ENCODE measurements at places on chromosomes 3 and 15. TPM values are rescaled to one million over a fixed set of nuclear protein-coding genes. Genes with fewer than 3 reads are reported as not detected.
A peak's percentile ranks its signal among the peaks of the same experiment; 100 is the strongest.

GRK7 gene
- polyA plus RNA-seq, result 0.21 TPM

TGM5 gene
- not detected for polyA plus RNA-seq

SMCO1 gene
- polyA plus RNA-seq, result not detected

SLCO3A1 gene
- polyA plus RNA-seq, result 11.1 TPM

XCR1 gene
- 0.17 TPM for polyA plus RNA-seq

UROC1 gene
- 0.09 TPM for polyA plus RNA-seq

TEX9 gene
- 26.1 TPM for polyA plus RNA-seq

SAMMSON gene
- 0.17 TPM for polyA plus RNA-seq

ECE2 gene
- not detected for polyA plus RNA-seq

RNF13 gene
- polyA plus RNA-seq, result 97.8 TPM

HGD gene
- 100 TPM for polyA plus RNA-seq

- no peak for DNase-seq
Observed at GRCh38 chr3:150653110-150653561, 50.0 kb downstream of the SELENOT start.

DNA sequence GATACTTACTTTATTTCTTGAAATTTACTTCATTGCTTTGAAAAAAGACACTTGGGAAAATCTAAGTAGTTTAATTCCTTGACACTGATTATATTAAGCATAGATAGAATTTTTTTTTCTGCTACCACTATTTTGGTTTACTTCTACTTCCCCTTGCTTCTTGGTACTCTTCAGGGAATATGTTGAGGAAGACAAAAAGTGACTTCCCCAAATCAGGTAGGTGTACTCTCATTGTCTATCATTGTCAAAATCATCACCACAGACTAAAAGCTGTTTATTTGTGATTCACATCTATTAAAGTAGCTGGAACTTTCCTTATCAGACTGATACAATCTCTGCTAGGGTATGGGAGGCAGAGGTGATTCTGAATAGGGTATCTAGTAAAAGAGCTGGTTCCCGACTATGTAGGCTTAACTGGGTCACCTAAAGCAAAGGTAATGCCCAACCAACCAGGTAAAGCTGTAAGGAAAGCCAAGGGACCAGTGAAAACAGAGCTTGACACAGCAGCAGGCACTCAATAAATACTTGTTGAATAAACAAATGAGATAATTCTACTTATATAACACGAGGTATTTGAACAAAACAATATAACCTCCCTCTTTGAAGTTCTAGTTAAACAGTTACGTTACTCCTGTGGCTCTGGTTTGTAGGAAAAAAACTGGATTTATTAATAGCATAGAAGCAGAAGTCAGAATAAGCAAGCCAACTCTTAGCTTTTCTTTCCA lies 346.9 kb downstream of the PLCL2 start:
- DNase-seq, result no peak

GRCh38 chr15:91142106-91142744 lies 42.2 kb downstream of the SV2B start:
- no peak for DNase-seq

GRCh38 chr3:69764861-69765260 lies 25.6 kb downstream of the MITF start:
- DNase-seq, result no peak

DNA sequence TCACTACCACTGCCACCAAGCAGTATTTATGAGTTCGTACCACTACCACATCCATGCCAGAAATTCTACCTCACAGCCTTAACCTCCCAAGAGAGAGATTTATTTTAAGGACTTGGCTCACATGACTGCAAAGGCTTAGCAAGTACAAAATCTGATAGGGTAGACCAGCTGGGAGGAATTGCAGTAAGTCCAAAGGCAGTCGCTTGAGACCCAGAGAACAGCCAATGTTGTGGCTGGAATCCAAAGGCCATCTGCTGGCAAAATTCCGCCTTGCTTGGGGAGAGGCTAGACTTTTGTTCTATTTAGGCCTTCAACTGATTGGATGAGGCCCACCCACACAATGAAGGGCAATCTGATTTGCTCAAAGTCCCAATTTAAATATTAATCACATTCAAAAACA lies 101.4 kb upstream of the STT3B start:
- no peak for DNase-seq

- no peak for DNase-seq
Observed at GRCh38 chr3:56869157-56869889, 67.6 kb upstream of the ARHGEF3 start.

- peak; percentile 46 for DNase-seq
Observed at GRCh38 chr3:24680214-24680967, 185.7 kb upstream of the THRB start.

- DNase-seq, result no peak
Observed at GRCh38 chr3:168077091-168077490, 18.6 kb downstream of the GOLIM4 start.

DNA sequence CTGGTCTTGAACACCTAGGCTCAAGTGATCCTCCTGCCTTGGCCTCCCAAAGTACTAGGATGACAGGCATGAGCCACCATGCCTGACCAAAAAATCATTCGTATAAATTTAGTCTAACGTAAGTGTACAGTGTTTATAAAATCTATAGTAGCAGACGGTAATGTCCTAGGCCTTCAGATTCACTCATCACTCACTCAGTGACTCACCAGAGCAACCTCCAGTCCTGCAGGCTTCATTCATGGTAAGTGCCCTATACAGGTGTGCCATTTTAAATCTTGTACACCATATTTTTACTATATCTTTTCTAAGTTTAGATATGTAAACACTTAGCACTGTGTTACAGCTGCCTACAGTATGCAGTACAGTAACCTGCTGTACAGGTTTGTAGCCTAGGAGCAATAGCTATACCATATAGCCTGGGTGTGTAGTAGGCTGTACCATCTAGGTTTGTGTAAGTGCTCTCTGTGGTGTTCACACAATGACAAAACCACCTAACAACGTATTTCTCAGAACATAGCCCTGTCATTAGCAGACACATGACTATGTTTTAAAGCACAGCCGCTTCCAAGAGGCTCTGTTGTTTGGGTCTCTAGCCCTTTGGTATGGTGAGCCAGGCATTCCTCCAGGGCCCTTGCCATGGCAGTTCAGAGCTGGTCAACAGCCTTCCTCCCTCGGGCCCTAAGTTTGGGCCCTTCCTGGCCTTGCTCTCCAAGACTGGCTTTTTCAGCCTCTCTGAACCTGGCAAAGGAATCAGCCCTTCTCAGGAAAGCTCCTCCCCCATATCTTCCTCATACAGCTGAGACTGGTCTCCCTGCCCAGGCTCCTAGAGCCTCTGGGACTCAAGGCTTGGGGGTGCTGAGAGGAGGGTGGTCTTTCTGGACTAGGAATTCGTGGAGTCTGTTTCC lies 1.9 kb upstream of the CCDC9B start:
- no peak for DNase-seq

GRCh38 chr3:23389089-23389488 lies 186.0 kb downstream of the UBE2E2 start:
- no peak for DNase-seq

- no peak for DNase-seq
Observed at GRCh38 chr3:29503958-29504357, 223.1 kb downstream of the RBMS3 start.

DNA sequence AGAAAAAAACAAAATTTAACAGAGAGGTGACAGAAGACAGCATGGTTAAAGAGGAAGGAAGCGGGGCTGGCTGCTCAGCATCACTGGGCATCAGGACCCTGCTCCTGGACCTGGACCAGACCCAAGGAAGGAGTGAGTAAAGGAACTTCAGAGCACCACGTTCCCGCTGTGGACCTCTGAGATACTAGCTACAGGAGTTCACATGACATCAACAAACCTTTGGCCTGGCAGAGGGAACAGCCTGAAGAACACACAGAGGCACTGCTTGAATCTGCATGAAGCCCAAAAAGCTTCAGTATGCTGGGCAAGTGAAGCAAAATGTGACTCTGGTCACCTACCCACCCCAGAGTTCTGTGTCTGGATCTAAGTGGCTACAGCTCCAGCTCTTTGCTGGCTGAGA lies 38.1 kb downstream of the SLC2A2 start:
- DNase-seq, result no peak

DNA sequence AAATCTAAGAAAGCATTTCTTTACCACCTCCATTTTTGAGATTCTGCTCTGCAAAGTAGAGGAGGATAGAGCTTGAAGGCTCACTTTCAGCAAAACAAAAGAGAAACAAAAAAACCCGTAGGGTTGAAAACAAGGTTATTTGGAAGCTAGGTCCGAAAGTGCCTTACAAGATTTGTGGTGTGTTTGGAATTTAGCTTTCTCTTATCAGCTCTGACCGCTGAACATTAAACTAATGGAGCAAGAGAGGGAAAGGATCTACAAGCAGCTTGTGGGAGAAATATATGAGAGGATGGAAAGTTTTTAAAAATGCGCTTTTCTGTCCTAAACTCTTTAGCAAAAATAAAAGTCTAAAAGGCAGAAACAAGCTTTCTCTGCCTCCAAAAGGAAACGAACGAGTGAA lies 545.5 kb downstream of the NTRK3 start:
- peak; percentile 32 for DNase-seq

GRCh38 chr3:100981164-100981911 lies 11.9 kb downstream of the ABI3BP start:
- no peak for DNase-seq

- DNase-seq, result no peak
Observed at GRCh38 chr15:32099956-32100684, 69.8 kb downstream of the CHRNA7 start.

DNA sequence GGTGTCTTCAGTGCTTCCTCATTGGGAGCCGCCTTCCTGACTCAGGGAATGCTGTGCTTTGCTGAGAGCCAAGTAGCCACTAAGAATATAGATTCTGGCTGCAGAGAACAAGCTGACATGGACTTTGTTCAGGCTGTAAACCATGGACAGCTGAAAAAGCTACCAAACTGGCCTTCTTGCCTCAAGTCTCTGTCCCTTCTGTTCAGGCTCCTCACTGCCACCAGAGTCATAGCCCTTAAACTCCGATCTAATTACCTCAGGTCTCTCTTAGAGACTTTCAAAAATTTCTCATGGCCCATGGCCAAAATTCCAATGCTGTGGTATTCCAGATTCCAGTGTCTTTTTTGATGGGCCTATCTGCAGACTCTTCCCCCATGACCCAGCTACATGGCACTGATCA lies 19.4 kb upstream of the PTX3 start:
- no peak for DNase-seq

- DNase-seq, result no peak
Observed at GRCh38 chr3:41137686-41138111, 61.6 kb upstream of the CTNNB1 start.

GRCh38 chr3:161393803-161394202 lies 22.5 kb upstream of the SPTSSB start:
- no peak for DNase-seq

DNA sequence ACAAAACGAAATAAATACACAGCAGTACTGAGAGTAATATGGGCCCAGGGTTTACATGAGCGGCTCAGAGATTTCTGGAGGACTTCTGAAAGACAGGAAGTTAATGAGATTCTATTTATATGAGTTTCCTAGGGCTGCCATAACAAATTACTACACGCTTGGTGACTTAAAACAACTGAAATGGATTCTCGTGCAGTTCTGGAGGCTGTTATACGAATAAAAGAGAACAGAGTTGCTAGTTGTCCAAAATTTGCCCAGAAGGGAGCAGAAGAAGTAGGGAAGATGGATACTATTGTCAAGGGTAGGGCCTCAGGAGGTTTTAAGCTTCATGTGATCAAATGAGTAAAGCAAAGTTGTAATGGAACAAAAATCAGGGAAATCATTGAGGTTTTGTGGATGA lies 173.1 kb upstream of the LYSMD4 start:
- no peak for DNase-seq
